Aortic smooth muscle cell (primary cell): ENCODE measurements at places on chromosomes 12 and 14. TPM values are rescaled to one million over a fixed set of nuclear protein-coding genes. Genes with fewer than 3 reads are reported as not detected.

Gene TCHP
- 9.5 and 14.5 TPM in 2 replicates for total RNA-seq

Gene IRAK3
- total RNA-seq: 9.1 and 10.2 TPM in 2 replicates

Gene TAC3
- not detected in 2 replicates for total RNA-seq

Gene SERPINA3
- 0.81 and 1.6 TPM in 2 replicates for total RNA-seq

Gene TAMALIN
- 4.6 and 6.2 TPM in 2 replicates for total RNA-seq

Gene CPNE8
- total RNA-seq: 17.4 and 27.0 TPM in 2 replicates

Gene SERPINA9
- total RNA-seq: not detected in 2 replicates

Gene C12orf75
- total RNA-seq: 40.2 and 86.0 TPM in 2 replicates

Gene VWF
- 1.1 and 2.5 TPM in 2 replicates for total RNA-seq

Gene BHLHE41
- total RNA-seq: 3.8 and 5.3 TPM in 2 replicates

Gene TAS2R19
- 2.8 and 6.0 TPM in 2 replicates for total RNA-seq

Gene RSRC2
- total RNA-seq: 49.8 and 58.2 TPM in 2 replicates

Gene ESR2
- not detected in 2 replicates for total RNA-seq

Gene TRPV4
- 0.19 and 0.53 TPM in 2 replicates for total RNA-seq

Gene NEUROD4
- not detected in 2 replicates for total RNA-seq

Gene RAPGEF3
- 5.7 and 7.9 TPM in 2 replicates for total RNA-seq

Gene FKBP11
- total RNA-seq: 15.9 and 16.8 TPM in 2 replicates

Gene SYCP3
- 0.12 and 0.13 TPM in 2 replicates for total RNA-seq

Gene MARCHF9
- 5.8 and 6.6 TPM in 2 replicates for total RNA-seq

Gene SLC25A47
- not detected in 2 replicates for total RNA-seq

Gene GRIP1
- total RNA-seq: not detected in 2 replicates

Gene ST8SIA1
- total RNA-seq: 1.2 and 1.9 TPM in 2 replicates

Gene MFAP5
- total RNA-seq: 2.8 and 8.5 TPM in 2 replicates

Gene AQP5
- total RNA-seq: 0.19 and 0.26 TPM in 2 replicates

Gene GLT8D2
- 51.8 and 82.5 TPM in 2 replicates for total RNA-seq

Gene CTSG
- total RNA-seq: not detected in 2 replicates

Gene PPM1H
- 1.7 and 3.0 TPM in 2 replicates for total RNA-seq

Gene CLEC1A
- 0.37 and 0.40 TPM in 2 replicates for total RNA-seq

Gene FOXM1
- 8.5 and 9.3 TPM in 2 replicates for total RNA-seq

Gene CPNE6
- not detected in 2 replicates for total RNA-seq

Gene EML5
- total RNA-seq: under 0.01 TPM in 1 of 2 replicates, not detected in the other

Gene SP1
- 26.0 and 28.4 TPM in 2 replicates for total RNA-seq

Gene DACT1
- 3.2 and 5.3 TPM in 2 replicates for total RNA-seq

Gene MSRB3
- total RNA-seq: 72.3 and 96.9 TPM in 2 replicates

Gene CLEC4D
- total RNA-seq: not detected in 2 replicates

Gene CYP46A1
- 0.19 and 0.26 TPM in 2 replicates for total RNA-seq

Gene ADCY4
- total RNA-seq: 2.6 and 2.9 TPM in 2 replicates

Gene YAF2
- total RNA-seq: 11.4 and 12.7 TPM in 2 replicates
